ENCODE measurements at places on chromosomes 13 and 19.

DNA sequence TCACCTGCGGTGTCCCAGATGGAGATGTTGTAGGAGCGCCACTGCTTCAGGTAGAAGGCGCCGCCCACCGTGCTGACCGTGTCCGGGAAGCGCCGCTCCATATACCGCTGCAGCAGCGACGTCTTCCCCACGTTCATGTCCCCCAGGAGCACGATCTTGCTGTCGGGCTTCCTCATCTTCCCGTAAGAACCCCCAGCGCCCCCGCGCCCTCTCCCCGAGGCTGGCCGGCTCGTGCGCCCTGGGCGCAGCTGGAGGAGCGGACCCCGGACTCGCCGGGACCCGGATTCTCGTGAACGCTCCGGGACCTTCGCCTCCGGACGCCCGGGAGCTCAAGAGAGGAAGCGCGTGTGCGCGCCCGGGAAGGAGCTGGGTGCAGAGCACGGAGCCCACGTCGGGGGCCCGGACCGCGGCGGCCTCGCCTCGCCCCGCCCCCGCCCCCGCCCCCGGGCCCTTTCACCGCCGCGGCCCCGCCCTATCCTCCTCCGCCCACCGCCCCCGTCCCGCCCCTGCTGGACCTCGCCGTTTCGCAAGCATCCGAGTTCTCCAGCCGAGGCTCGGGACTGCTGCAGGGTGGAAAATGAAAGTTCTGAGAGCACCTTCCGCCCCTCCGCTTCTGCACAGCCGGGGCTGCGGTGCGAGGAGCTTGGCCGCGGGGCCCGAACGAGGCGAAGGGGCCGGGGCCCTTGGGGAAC, at the start of gene RAB20:
Gene RAB20, minus strand, starts transcription at position 379 of the 692 bp plus-strand sequence. Its CDS starts 203 bp downstream, at position 176.
- no peak for DNase-seq

DNA sequence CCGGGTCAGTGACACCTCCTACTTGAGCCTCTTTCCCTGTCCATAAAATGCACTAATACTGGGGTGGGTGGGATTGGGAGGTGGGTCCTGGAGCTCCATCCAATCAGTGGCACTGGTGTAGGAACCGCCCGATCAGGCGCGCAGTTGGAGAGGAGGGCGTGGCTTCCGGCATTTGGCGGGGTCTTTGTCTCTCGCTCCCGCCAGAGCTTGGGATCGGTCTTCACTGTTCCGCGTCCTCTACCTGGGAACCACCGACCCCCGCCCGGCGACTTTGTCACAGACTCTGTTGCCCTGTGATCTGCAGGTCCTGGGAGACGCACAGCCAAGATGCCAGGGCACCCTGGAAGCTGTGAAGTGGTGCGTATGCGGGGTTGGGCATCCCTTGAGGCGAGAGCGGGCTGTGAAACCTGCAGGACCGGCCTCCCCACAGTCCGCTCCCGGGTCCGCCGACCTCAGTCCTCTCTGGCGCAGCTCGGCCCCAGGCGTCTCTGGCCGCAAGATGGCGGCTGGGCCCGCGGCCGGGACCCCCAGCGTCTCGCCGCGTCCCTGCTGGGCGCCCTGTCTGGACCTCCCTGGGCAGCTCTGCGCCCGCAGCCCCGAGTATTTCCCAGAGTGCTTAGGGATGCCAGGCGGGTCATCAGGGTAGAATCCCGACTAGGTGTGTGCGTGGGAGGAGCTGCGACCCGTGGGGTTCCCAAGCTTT, 41.6 kb upstream of the ZNF730 start:
- DNase-seq: no peak

GRCh38 chr13:98678741-98679140, 73.7 kb downstream of the SLC15A1 start:
- no peak for DNase-seq

- no peak for DNase-seq
Observed at GRCh38 chr13:106385654-106386053, 149.8 kb downstream of the EFNB2 start.

DNA sequence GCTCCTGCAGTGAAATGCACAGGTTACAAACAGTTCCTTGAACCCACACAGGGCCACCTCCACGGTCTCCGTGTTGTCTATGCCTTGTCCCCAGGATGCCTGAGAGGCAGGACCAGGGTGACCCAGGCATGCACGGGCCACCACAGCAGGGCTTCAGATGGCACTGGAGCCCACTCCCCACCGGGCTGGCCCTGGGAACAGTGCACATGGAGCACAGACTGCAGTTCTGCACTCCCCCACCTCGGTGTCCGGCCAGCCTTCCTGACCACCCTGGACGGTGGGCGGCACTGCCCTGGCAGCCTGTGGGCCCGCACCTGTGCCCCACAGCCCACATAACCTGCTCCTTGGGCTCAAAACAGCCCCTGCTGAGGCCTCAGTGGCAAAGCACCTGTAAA, 14.3 kb upstream of the SLC35E1 start:
- DNase-seq: no peak

DNA sequence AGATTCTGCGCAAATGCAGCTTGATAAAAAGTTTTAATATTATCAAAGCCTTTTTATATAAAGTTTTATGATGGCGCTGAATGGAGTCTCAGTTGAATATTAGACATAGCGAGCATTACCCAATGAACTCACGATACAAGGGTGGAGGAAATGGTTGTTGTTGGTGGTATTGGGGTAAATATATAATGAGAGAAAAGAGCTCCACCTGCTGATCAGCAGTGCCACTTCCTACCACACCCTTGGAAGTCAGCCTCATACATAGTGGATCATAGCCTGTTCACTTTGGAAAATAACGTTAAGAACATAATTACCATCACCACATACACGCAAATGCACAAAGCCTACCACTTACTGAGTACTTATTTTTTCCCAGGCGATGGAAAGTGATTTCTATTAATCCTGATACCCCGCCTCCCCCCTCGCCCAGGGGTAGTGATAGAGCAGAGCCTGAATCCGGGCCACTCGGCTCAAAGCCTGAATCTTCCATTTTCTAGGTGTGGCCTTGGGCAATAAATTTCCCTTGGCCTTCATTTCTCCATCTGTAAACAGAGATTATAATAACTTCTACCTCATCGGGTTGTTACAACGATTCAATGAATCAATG, 358.3 kb downstream of the KLF5 start:
- no peak for DNase-seq

DNA sequence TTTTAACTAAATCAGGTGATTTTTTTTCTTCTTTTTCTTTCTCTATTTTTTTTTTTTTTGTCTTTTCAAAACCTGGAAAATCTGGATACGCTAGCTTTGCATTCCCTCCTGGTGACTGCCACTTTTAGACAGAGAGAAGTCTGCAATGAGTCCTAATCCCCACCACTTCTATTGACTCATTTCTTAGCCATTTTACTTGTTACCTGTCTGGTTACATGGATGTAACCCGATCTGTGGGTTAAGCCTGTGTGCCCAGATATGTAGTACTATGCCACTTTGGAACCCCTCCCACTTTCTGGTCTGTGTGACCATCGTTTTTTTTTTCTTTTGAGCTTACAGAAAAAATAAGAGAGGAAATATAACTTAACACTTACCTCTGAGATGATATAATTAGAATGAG, 817.8 kb upstream of the PCDH9 start:
- no peak for DNase-seq

DNA sequence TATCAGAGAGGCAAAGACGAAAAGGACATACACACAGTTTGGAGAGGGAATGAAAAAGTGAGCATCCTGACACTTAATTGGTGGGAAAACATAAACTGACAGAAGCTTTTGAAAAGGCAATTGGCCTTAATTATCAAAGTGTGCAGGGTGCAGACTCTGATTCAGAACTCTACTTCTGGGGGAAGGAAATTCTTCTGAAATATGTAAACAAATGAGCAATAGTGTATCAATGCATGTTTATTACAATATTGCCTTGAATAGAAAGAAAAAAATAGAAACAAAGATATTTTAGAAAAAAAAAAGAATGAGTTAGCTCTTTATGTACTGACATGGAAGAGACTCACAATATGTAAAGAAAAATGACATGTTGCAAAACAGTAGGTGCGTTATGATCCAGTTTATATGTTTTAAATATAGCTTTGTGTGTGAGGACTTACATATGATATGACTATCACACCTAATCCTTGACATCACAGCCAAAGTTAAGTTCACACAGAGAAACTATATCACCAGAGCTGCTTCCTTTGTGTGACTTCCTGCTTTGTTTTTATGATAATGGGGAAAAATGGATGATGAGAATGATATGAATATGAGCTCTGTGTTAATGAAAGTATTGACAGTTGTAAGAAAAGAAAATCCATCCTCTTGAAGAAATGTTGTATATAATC, 182.4 kb downstream of the KCTD12 start:
- DNase-seq: no peak

DNA sequence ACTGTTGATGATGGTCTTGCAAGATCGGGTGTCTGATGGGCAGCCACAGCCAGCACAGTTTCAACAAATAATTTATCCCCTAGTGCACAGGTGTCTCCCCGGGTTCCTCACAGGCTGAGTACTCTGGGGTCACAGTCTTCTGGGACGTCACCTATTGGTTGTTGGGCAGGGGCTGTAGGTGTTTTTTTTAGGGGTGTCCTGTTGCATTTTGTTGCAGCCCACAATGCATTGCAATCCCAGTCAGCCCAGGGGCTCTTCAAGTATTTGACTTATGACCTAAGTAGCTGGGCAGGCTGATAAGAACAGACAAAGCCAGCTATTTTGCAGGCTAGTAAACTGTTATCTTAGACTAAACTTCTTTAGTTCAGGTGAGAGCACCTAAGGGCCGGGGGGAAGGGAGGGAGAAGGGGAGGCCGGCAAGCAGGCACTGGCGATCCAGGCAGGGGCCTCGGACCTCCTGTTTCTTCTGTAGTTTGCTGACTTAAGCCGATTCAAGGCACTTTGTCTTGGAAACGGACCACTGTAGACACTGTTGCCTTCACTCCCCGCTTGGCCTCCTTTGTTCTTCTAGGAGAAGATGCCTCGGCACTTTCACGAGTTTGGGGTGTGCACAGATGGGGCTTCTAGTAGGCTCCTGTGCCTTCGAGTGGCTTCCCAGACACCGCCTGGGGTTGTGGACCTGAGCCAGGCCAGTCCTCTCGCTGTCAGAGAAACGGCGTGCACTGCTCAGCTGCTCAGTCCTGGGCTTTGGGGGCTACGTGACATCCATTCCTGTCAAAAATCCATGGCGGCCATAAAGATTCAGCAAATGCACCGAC, 33.9 kb upstream of the GRTP1 start:
- DNase-seq: no peak

DNA sequence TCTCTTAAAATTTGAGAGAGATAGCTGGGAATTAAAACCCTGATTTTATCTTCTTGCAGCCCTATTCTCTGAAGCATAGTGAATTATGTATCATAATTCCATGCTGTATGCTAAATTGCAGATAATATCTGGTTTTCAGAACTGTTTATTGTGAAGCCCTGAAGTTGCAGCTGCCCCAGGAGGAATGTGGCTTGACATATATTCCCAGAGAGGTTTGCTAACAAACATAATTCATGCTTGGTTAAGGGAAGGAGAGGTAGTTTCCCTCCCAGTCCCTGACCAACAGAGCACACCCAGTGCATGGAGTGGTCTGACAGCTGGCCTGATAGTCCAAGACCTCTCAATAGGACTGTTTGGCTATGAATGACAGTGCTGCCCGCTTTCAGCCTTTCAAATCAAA, 500.6 kb upstream of the MIR17HG start:
- no peak for DNase-seq

GRCh38 chr13:102654756-102655155, 40.1 kb downstream of the METTL21C start:
- no peak for DNase-seq

- DNase-seq: no peak
Observed at GRCh38 chr19:10662384-10663251, 8.5 kb downstream of the ILF3 start.

DNA sequence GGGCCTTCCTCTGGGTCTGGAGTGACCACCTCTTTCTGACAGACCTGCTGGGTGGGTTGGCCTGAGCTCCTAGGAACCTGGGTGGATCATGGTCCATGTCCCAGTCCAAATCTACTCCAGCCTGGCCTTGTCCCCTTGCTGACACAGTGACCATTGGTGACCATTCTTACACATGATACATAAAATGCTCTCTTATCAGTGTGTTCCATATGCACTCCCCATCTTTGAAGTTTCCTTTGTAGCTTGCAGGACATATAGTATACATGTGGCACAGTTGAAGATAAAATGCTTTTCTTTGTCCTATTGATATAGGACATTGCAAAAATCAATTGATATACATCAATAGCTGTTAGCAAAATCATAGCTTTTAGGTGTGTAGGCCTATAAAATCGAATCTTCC, 291.8 kb downstream of the MYO16 start:
- no peak for DNase-seq

- no peak for DNase-seq
Observed at GRCh38 chr13:72383646-72384045, 343.8 kb downstream of the MZT1 start.

- no peak for DNase-seq
Observed at GRCh38 chr19:10761443-10762250, 43.8 kb downstream of the DNM2 start.

DNA sequence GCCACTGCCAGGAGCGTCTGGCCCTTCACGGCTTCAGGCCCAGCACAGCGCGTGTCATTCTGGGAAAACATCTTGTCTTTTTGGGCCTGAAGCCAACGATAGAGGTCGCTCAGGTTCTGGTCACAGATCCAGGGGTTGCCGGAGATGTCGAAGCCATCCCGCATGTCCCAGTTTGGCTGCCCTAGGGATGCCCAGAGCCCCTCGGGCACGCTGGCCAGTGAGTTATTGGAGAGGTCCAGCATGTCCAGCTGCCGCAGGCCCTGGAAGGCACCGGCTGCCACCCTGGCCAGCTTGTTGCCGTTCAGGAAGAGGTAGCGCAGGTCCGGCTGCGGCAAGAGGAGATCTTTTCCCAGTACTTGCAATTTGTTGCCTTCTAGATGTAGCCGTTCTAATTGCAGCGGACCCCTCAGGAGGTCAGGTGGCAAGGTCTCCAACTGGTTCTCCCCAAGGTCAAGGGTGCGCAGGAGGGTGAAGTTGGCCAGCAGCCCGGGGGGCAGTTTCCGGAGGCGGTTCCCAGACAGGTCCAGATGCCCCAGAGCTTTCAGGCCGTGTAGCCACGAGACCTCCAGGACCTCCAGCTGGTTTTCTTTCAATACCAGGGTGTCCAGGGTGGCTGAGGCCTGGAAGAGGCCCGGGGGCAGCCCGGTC, 1.8 kb downstream of the LRG1 start:
- DNase-seq: no peak

DNA sequence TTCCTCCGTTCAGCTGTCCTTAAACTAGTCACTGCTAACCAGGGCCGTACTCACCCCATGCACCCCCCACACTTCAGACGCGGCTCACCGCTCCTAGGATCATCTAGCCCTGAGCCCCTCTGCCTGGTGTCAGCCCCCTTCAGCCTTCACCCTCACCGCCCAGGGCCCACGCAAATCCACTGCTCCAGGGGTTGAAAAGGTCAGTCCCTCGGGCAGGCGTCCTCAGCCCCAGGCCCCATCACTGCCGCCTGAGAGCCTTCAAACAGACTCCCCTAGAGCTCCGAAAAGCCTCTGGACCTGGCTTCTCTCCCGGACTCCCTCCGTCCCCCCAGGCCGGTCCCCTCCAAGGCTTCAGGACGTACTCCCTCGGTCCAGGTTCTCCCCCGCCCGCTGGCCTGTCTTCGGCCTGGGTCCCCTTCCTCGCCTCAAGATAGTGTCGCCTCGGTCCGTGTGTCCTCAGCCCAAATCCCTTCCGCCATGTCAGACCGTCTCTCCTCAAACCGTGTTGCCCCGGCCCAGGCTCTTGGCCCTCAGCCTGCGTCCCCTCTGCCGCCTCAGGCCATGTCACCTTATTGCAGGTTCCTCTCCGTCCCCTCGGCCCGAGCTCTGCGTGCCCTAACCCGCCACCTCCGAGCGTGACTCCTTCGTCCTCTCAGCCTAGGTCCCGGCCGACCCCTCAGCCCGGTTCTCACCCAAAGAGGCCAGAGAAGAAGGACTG, 553 bp downstream of the NAPA start:
- no peak for DNase-seq
